ENCODE measurements at places on chromosomes 4 and X. TPM values are rescaled to one million over a fixed set of nuclear protein-coding genes. Genes with fewer than 3 reads are reported as not detected.

PCDH11X gene
- 1.7 TPM for total RNA-seq

ARX gene
- not detected for total RNA-seq

PABPC1L2A gene
- total RNA-seq = not detected

ENPP6 gene
- not detected for total RNA-seq

GRCh38 chr4:52996261-52997131 lies 134.4 kb downstream of the RASL11B start:
- DNase-seq = no peak

GRCh38 chr4:5462896-5463295 lies 245.5 kb downstream of the EVC2 start:
- DNase-seq = no peak

DNA sequence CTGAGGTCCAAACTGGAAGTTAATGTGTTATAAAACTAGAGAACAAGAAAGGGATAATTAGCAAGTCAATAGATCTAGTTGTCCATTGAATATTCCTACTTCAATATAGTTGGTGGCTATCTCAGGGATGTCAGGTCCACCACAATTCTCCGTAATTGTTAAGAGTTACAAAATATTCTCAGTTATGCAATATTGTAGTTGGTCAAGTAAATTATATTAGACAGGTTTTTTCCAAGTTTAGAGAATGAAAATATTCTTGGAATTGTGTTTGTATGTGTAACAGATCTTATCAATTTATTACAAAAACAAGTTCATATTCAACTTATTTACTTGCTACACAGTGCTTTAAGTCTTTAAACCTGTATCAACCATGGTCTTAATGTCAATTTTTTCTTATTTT lies 547.4 kb downstream of the SPRY1 start:
- no peak for DNase-seq

- DNase-seq = no peak
Observed at GRCh38 chr4:133137571-133137970, 11.5 kb upstream of the PCDH10 start.

DNA sequence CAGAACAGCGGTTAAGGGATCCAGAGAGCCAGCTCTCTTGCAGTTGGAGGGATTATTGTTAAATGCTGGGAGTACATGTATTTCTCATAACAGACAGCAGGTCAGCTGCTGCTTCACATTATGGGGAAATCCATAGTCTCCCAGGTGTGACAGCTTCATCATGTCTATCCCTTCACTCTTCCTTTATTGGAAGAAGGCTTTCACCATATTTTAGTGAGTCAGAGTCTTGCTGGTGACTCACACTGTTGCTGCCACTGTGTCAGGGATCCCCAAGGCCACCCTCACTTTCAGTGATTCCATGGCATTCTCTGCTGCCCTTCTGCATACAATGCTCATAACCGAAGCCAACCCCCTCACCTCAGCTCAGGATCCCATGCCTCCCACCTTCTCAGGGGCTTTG lies 32.9 kb upstream of the PAGE5 start:
- no peak for DNase-seq

- no peak for DNase-seq
Observed at GRCh38 chr4:163693776-163694175, 199.3 kb downstream of the TMA16 start.

DNA sequence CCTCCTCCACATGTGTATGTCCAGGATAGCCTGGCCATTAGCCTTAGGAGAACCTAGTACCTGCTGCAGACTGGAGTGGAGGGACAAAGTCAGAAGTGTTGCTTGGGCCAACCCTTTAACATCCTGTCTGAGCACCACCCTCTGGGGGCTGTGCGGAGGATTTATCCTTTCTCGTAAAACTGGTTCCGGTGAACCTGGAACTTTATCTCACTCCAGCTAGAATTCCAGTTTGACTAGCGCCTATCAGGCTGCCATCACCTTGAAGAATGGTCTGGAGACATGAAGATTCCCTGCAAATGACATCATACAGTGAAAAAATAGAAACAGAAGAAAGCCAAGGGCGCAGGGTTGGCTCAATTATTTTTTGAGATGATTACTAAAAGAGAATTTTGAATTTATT lies 4.0 kb downstream of the TCEAL8 start:
- DNase-seq = no peak

- DNase-seq = no peak
Observed at GRCh38 chr4:110119337-110119736, 79.1 kb downstream of the ELOVL6 start.

DNA sequence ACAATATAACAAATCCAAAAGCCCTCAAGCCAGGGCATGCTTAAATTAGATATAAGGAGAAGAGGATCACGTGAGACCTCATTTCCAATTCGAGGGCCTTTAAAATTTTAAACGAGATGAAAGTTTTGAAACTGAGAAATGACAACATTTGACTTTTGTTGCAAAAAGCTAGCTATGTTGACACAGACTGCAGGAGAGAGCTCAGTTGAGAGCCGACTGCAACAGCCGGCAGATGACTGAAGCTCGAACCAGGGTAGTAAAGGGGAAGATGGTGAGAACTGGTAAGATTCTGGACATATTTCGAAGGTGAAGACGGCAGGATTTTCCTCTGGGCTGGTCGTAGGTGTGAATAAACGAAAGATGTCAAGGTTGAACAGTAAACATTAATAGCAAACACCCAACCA lies 773 bp downstream of the PRMT9 start:
- DNase-seq = no peak

GRCh38 chrX:153909024-153909979 lies 4.8 kb downstream of the AVPR2 start:
- no peak for DNase-seq

- DNase-seq = no peak
Observed at GRCh38 chr4:123528501-123529277, 132.1 kb downstream of the SPRY1 start.

DNA sequence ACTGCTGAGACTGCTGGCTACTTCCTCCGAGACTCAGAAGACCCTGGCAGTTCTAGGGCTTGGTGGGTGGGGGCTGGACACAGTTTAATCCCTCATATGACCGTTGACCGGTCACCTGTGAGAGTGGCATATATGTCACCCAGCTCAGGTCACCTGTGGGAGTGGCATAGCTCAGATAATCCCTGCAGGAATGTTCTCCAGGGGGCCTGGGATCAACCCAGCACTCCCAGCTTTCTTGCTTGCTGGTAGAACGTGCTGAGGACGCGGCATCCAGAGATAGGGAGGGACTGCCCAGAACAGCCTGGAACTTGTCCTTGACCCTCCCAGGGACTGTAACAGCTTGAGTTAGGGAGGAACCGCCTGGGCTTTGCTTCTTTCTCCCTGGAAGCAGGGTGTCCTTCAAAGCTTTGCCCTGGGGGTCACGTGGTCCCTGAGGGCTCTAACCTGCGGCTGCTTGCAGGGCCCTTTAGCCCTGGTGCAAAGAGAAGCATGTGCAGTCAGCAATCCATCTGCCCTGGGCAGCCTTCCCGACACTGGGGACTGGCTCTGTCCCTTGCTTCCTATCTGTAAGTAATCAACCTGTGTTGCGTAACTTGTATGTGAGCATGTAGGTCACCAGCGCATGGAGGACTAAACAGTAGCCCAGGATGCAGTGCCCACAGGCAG lies 55.3 kb downstream of the ZFYVE28 start:
- no peak for DNase-seq

- DNase-seq = no peak
Observed at GRCh38 chrX:10043386-10043785, 76.2 kb downstream of the CLDN34 start.

DNA sequence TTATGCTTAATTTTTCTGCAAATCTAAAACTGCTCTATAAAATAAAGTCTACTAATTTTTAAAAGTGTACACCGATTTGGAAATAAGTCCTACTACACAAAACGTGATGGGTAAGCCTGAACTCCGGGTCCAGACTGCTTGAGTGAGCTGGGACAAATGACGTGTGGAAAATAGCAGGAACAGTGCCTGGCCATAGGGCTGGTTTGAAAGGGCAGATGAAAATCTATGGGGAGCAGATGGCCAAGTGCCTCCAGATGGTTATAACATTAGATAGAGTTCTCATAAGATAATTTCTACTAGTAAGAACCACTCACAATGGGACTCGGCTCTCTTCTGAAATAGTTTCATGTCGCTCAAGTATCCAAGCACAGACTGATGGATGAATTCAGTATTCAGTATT lies 52.5 kb downstream of the F11 start:
- no peak for DNase-seq

- no peak for DNase-seq
Observed at GRCh38 chrX:17617806-17618205, 119.5 kb upstream of the SCML1 start.

Measured in suprapubic skin (tissue), 4 donors.